B cell (primary cell): ENCODE measurements at places on chromosomes 1 and 21. TPM values are rescaled to one million over a fixed set of nuclear protein-coding genes. Genes with fewer than 3 reads are reported as not detected.

ALX3 gene
- total RNA-seq: not detected in 2 replicates

GRCh38 chr1:207745839-207746767, 5.8 kb upstream of the CD46 start:
- no peak overlapping the region for H3K4me3 ChIP-seq
- H3K36me3 ChIP-seq: no peaks in the 10 kb centered on the region
- no peak overlapping the region for H3K27ac ChIP-seq
- H3K4me1 ChIP-seq: peaks cover under 1% of the 10 kb centered on the region
- no peaks in the 10 kb centered on the region for H3K27me3 ChIP-seq

GRCh38 chr1:112513112-112513870, 4.5 kb downstream of the WNT2B start:
- H3K4me3 ChIP-seq: no peak overlapping the region
- no peak for DNase-seq
- no peak overlapping the region for H3K27ac ChIP-seq
- H3K27me3 ChIP-seq: no peaks in the 10 kb centered on the region
- H3K4me1 ChIP-seq: peaks cover 6% of the 10 kb centered on the region

TMEM167B gene
- 40.9 and 44.5 TPM in 2 replicates for total RNA-seq

GRCh38 chr1:60878323-60878722, 204.0 kb upstream of the NFIA start:
- H3K4me3 ChIP-seq: no peak overlapping the region
- no peaks in the 10 kb centered on the region for H3K4me1 ChIP-seq
- H3K27me3 ChIP-seq: no peaks in the 10 kb centered on the region
- no peak for DNase-seq
- H3K27ac ChIP-seq: no peak overlapping the region

FCGR1A gene
- total RNA-seq: not detected in 2 replicates

DNA sequence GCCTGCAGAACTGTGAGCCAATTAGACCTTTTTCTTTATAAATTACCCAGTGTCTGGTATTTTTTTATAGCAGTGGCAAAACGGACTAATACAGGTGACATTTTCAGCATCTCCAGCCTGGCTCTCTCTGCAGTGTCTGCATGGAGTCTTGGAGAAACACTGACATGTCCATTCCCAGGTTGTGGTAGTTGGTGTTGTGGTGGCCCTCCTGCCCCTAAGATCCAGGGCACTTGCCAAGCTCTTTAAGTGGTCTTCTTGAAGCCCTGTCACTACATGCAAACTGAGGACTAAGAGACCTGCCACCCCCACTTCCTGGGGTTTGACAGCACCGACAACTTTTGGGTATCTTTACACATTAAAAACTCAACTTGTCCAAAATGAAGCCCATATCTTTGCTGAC, 419.4 kb downstream of the NPHP4 start:
- H3K27ac ChIP-seq: no peak overlapping the region
- no peaks in the 10 kb centered on the region for H3K27me3 ChIP-seq
- H3K36me3 ChIP-seq: no peaks in the 10 kb centered on the region
- DNase-seq: no peak
- no peaks in the 10 kb centered on the region for H3K4me1 ChIP-seq

RUNX3 gene
- 116 and 127 TPM in 2 replicates for total RNA-seq

NHLH2 gene
- total RNA-seq: not detected in 2 replicates

SPRR5 gene
- total RNA-seq: not detected in 2 replicates
